Forelimb muscle (tissue), 1 donor: ENCODE measurements at places on chromosomes 16 and 17. TPM values are rescaled to one million over a fixed set of nuclear protein-coding genes. Genes with fewer than 3 reads are reported as not detected.
A peak's percentile ranks its signal among the peaks of the same experiment; 100 is the strongest.

DNA sequence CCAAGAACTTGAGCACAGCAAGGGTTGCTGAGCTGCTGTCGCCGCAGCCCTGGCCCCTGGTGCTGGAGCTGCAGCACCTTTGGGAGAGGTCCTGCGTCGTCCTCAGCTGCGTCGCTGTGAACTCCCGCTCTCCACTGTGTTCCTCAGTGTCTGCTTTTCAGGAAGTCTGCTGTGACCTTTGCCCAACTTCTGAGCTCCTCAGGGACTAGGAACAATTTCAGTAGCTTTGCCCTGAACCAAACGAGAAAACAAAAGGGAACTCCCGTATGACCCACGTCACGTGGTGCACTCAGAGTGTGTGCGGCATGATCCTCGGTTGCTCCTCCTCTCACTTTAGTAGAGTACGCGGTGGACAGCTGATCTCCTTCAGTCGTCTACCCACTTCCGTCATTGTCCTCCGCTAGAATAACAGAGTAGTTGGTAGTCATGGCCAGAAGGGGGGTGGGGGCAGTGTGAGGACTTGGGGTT lies 44.2 kb downstream of the WDR45B start:
- peak; percentile 44 for DNase-seq

- no peak for DNase-seq
Observed at GRCh38 chr16:74736531-74737157, 36.0 kb upstream of the MLKL start.

DNA sequence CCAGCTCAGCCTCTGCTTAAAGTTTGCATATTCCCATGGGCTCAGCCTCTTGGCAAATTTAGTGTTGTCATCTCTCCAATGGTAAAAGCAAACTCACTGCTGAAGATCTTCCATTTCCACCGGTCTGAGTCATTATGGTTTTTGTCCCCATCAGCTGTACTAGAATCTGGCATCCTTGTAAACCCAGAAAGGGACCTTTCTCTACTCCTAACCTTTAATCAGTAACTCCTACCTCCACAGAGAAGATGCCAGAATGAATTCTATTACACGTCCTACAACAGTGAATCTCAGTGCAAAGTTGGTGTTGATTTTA lies 45.8 kb downstream of the ZNF652 start:
- no peak for DNase-seq

GRCh38 chr17:28071891-28072606 lies 29.6 kb downstream of the NLK start:
- DNase-seq = no peak

SHBG gene
- 0.51 TPM for polyA plus RNA-seq

TMEM114 gene
- not detected for polyA plus RNA-seq

- DNase-seq = no peak
Observed at GRCh38 chr17:49521471-49522356, 26.6 kb downstream of the NGFR start.

TBC1D3I gene
- 0.94 TPM for polyA plus RNA-seq

ITGAL gene
- 2.5 TPM for polyA plus RNA-seq

GRCh38 chr17:37838276-37838675 lies 85.9 kb upstream of the TBC1D3K start:
- DNase-seq = no peak

GRCh38 chr16:72877374-72878028 lies 170.4 kb downstream of the ZFHX3 start:
- DNase-seq = no peak

DNA sequence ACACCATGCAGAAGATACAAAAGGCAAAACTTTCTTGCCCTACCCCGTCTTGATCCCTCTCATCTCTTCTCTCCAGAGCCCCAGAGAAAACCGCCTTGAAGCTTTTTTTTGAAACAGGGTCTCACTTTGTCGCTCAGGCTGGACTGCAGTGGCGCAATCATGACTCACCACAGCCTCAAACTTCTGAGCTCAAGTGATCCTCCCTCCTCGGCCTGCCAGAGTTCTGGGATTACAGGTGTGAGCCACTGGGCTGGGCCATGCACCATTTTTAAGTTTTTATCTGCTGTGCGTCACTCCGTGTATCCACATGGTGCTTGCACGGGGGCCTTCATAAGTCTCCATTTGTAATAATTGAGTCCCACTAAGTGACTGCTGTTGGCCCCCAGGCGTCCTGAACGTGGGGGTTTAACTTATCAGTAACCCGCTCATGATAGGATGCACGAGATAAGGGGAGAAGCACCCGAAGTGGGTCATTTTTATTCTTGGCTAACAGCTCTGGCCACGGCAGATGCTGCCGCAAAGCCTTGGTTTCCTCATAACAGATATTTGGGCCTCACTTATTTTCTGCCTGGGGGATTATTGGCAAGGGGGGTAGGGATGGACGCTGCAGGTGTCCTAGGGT lies 8.6 kb downstream of the DNAH17 start:
- no peak for DNase-seq

DNA sequence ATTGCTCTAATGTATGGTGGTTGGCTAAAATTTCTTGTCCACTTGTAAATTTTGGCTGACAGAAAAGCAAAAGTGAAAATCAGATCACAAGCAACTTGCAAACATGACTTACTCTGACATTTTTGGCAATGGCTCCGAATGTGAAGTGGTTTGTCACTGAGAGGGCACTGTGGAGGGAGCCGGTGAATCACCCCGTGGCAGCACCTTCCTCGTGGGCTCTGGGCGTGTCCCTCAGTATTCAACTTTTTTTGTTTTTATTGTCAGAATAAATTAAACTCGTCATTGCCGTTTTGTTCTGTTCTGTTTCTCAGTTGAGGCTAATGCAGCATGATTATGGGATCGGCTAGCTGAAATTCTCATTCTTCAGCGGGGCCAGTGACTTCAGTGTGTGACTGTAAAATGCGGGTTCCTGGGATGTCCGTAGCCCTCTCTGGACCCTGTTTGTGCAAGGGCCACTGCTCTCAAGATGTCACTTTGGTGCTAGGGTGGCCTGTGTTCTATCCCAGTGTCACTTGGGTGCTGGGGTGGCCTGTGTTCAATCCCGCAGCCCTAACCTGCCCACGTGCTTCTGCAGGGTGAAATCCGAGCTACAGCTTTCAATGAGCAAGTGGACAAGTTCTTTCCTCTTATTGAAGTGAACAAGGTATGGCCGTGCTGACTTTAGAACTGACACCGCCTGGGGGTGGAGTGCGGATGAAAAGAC lies 48.8 kb downstream of the RPA1 start:
- no peak for DNase-seq

GRCh38 chr17:63434951-63435571 lies 11.0 kb downstream of the CYB561 start:
- DNase-seq = no peak

DNA sequence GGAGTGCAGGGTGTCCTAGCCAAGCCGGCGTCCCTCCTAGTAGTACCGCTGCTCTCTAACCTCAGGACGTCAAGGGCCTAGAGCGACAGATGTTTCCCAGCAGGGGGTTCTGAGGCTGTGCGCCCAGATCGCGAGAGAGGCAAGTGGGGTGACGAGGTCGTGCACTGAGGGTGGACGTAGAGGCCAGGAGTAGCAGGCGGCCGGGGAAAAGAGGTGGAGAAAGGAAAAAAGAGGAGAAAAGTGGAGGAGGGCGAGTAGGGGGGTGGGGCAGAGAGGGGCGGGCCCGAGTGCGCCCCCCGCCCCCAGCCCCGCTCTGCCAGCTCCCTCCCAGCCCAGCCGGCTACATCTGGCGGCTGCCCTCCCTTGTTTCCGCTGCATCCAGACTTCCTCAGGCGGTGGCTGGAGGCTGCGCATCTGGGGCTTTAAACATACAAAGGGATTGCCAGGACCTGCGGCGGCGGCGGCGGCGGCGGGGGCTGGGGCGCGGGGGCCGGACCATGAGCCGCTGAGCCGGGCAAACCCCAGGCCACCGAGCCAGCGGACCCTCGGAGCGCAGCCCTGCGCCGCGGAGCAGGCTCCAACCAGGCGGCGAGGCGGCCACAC lies at the start of gene MMP2:
TSS of gene MMP2 (plus strand) at position 372 of the 603 bp plus-strand sequence. CDS start 282 bp downstream, outside the sequence.
- DNase-seq = no peak

DNA sequence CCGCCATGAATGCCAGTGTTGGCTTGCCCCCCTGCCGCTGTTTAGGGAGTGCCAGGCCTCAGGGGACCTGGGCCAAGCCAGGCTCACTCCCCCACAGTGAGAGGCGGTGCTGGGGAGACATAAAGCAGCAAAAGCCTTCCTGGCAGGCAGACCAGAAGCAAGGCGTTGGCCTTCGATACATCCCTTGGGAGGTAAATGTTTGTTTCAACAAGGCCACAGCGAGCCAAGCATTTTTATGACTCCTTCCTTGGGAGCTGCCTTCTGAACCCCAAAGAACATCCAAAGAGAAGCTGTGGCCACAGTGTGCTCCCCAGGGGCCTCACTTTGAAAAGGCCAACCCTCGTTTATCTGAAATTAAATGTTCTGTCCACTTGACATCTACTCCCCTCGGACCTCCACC lies 119.7 kb upstream of the CIBAR2 start:
- DNase-seq = no peak

WNT9B gene
- 0.06 TPM for polyA plus RNA-seq

DNA sequence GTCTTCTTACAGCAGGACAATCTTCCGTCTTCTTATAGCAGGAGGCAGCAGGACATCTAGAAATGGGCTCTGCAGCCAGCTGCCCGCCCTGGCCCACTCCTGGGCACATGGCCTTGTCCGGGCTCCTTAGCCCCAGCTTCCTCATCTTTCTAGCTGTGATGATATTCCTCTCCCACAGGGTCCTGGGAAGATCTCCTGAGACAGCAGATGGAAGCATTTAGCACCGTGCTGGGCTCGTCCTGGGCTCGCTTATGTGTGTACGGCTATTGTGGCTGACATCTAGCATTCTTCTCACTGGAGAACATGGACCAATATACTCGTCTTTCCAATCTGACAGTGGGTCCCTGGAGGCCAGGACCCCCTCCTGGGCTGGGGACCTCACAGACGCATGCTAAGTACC lies 48.5 kb downstream of the TIMM22 start:
- no peak for DNase-seq

PHOSPHO1 gene
- 18.9 TPM for polyA plus RNA-seq

GRCh38 chr16:30773826-30774225 lies 11.7 kb downstream of the RNF40 start:
- DNase-seq = no peak

DPEP1 gene
- 0.72 TPM for polyA plus RNA-seq

DNA sequence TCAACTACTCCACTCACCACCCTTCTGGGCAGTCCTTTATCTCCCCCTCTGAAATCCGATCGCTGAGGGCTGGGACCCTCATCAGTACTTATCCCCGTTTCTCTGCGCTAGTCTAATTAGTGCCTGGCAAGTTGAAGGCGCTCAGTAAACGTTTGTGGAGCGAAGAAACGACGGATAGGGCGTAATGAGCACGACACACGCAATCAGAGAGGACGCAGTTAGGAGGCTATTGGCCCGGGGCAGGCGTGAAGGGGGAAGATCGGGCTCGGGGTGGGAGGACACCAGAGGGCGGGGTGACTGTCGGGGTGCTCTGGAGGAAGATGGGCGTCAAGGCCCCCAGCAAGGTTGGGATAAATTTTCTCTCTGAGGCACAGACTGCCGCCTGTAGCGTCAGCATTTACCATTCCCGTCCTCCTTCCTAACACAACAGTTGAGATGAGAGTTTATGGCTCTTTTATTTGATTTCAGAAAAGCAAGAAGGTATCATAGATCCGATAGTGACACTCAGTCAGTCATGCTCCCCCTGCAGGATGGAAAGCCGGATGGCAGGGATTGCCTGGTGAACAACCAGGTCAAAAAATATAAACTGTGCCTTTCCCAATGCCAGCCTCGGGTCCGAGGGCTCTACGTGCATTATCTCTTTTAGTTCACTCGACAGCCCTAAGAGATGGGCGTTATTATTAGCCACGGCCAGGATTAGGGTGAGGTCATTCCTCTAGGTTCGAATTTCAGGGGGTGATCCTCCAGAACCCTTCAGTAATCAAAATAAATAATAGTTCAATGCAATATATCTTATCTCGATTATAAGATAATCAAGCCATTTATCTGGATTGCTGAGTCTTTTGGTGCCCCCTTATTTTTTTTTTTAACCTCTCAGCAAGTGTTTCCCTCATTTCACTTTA lies 9.5 kb upstream of the ARL4D start:
- DNase-seq = peak; percentile 68

SPATA32 gene
- polyA plus RNA-seq = 0.11 TPM

GRCh38 chr16:47392081-47392480 lies 68.8 kb downstream of the ITFG1 start:
- DNase-seq = no peak

UMOD gene
- polyA plus RNA-seq = not detected

- DNase-seq = peak; percentile 26
Observed at GRCh38 chr17:79691931-79692330, 38.8 kb upstream of the ENPP7 start.

ACAP1 gene
- 11.3 TPM for polyA plus RNA-seq

ITGAX gene
- 0.81 TPM for polyA plus RNA-seq

- DNase-seq = no peak
Observed at GRCh38 chr16:68131813-68132706, 46.9 kb downstream of the NFATC3 start.

DNA sequence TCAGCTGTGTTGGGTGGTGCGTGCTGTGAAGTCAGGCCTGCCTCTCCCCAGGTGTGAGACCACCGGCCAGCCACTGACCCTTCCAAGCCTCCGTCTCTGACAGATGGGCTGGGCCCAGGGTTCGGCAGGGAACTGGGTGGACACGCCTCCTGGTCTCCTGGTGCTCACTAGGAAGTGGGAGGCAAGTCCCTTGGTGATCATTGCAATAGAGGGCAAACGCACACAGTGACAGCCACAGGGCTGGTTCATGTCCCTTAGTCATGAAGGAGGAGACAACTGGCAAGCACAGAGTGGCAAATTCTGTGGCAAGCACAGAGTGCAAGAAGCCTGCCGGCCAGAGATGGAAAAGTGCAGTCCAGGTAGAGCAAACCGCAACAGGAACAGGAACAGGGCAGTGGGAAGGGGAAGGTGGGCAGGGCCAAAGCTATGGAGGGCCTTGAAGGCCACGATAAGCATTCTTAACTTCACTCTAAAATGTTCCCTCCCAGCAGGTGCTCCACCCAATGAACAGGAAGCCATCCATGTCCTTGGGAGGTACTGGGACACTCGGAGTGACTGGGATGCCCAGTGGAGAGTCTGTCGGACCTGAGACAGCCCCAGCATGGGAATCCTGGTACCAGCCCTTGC lies 21.9 kb downstream of the USP7 start:
- no peak for DNase-seq

IGFALS gene
- 0.44 TPM for polyA plus RNA-seq

DNA sequence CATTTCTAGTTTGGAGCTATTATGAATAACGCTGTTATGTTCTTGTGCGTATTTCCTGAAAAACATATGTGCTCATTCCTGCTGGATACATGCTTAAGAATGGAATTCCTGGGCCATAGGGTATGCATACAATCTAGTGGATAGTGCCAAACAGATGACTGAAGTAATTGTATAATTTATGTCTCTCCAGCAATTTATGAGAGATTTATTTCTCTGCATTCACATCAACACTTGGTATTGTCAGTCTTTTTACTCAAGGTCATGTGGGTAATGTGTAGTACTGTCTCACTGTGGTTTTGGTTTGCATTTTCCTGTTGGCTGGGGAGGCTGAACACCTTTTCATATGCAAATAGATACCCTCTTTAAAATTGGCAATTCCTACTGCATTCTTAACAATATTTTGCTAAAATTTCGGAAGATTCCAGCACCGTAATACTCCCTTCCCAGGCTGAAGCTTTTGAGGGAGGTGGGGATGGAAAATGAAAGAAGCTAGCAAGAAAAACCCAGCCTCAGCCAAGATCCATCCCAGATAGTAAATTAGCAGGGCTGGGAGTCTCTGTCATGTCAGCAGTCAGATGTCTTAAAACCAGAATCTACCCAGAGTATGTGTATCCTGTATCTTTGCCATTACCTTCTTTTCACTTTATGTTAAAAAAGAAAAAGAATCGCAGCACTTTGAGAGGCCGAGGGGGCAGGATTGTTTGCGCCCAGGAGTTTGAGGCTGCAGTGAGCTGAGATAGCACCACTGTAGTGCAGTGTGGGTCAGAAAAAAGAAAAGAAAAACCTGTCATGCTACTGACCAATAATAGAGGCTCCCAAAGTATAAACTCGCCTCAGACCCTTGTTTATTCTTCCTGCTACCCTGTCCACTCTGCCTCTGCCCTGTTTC lies 204.9 kb downstream of the LGALS9B start:
- no peak for DNase-seq
